ENCODE measurements at places on chromosomes 5 and 9.

- DNase-seq: no peak
Observed at GRCh38 chr5:35092703-35093102, 45.0 kb upstream of the AGXT2 start.

DNA sequence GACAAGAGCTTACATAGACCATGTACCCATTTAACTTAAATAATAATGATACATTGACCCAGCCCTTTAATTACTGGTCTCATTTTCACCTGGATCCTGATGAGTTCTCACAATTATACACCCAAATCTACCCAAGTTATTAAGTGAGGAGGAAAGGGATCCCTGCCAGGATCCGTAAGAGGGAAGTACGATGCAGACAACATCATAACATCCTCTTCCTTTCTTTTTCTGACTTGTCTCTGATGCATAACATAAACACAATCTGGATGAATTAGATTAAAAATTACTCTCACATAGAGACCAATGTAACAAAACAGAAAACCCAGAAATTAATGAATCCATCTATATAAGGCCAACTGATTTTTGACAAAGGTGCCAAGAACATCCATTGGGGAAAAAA, 17.0 kb downstream of the MARCHF3 start:
- no peak for DNase-seq

- no peak for DNase-seq
Observed at GRCh38 chr5:11407556-11408145, 496.6 kb downstream of the CTNND2 start.

- no peak for DNase-seq
Observed at GRCh38 chr9:109981091-109981490, 201.1 kb downstream of the PALM2AKAP2 start.

GRCh38 chr9:137129456-137130175, 9.3 kb upstream of the GRIN1 start:
- peak; percentile 62 for DNase-seq

DNA sequence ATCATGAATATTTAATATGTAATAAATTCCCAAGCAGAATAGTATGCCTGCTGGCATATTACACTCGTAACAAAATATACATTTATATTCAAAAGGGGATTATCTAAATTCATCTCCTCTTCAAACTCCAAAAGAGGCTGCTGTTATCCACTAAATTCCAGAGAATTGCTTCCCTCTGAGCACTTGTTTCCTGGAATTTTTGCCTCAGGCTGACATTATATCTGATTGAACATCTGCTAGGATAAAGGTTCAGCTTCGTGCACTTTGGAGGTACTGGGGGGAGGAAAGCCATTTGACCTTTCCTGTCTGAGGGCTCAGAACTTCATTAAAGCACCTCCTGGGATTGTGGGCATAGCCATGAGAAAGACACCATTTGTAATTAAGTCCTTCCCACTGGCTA, 4.3 kb upstream of the HAPLN1 start:
- no peak for DNase-seq

DNA sequence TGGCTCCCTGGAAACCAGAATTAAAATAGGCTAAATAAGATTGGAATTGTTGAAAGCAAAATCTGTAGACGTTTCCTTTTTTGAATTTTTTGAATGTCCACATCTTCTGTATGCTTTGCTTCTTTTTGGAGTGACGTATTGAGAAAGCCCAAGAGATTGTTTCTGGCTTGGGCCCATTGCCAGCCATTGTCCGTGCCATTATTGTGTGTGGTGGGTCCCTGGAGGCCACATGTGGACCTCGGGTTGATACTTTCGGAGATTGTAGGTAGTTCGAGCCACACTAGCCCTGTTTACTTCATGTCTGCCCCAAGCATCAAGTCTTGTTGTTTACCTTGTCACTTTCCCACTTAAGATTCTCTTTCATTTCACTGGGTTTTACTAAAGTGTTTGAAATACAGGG, 106.0 kb downstream of the PALM2AKAP2 start:
- DNase-seq: no peak

DNA sequence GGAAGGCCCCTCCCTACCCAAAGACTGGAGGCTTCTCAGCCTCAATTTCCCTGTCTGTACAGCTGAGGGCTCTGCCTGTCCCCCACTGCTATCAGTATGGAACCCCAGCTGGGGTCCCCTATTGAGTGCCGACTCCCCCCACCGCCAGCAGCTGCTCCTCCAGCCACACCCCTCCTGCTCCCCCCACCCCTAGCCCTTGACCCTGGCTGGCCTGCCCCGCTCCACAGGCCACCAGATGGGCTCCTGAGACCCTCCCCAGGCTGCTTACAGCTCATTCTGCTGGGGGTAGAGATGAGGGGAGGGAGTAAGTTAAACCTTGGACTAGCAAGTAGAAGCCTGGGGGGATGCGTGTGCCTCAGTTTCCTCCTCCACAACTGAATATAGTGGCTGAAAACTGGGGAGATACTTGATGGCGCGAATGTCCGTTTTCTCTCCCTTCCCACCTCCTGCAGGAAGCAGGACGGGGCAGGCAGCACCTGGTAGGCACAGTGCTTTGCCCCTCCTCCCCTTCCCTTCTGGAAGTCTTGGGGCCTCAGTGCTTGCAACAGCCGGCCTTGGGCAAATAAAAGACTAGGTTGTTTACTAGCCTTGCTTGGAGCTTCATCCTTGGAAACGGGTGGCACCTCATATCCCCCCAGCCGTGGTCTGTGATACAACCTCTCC, 19.1 kb downstream of the URM1 start:
- no peak for DNase-seq

GRCh38 chr5:15936505-15937245, 242.9 kb downstream of the MARCHF11 start:
- DNase-seq: no peak

GRCh38 chr5:1000329-1000728, 8.3 kb upstream of the NKD2 start:
- no peak for DNase-seq

- DNase-seq: no peak
Observed at GRCh38 chr5:3320317-3320875, 275.2 kb upstream of the IRX1 start.

- no peak for DNase-seq
Observed at GRCh38 chr5:50623666-50624065, 42.8 kb upstream of the PARP8 start.

GRCh38 chr5:137636099-137636498, 99.8 kb downstream of the KLHL3 start:
- DNase-seq: no peak

- no peak for DNase-seq
Observed at GRCh38 chr5:57025961-57026360, 74.0 kb upstream of the MIER3 start.

DNA sequence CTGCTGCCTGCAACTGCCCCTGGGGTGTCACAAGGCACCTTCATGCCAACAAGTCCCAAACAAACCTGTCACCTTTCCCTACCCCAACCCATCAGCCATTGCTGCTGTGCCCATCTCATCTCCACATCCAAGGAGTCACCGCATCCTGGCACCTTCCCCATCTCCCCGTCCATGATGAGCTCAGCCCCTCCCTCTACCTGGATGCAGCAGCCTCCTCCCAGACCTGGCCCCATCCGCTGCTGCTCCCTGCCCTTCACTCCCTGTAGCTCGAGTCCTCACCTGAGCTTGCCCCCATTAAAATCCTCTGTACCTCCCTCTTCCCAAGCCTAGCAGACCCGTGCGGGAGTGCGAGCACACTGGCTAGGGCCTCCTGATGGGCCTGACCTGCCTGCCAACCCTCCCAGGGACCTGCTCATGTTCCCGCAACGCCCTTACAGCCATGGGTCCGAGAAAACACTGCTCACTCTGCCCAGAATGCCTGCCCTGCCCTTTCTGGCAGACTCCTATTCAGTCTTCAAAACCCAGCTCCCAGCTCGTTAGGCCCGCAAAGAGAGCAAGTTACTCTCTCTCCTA, 110.6 kb downstream of the ADAMTS2 start:
- no peak for DNase-seq

- no peak for DNase-seq
Observed at GRCh38 chr9:135602789-135603481, 36.4 kb downstream of the GLT6D1 start.

DNA sequence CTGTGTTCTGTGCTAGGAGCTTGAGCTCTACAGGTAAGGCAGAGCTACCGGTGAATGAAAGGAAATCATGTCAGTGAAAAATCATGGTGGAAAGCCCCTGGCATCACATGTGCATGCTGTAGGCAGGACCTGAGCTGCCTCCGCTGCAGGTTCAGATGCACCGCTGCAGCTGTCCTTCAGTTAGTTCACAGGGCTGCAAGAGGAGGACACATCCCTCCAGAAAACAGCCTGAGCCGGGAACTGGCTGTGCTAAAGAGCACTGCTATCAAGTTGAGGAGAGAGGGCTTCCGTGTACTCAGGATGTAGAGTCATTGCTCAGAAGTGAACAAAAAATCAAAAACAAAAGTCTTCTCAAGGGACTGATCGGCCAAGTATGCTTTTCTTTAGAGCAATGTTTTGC, 138.6 kb downstream of the ERCC6L2 start:
- DNase-seq: no peak

- DNase-seq: no peak
Observed at GRCh38 chr9:98410185-98410697, 154.8 kb upstream of the TBC1D2 start.

DNA sequence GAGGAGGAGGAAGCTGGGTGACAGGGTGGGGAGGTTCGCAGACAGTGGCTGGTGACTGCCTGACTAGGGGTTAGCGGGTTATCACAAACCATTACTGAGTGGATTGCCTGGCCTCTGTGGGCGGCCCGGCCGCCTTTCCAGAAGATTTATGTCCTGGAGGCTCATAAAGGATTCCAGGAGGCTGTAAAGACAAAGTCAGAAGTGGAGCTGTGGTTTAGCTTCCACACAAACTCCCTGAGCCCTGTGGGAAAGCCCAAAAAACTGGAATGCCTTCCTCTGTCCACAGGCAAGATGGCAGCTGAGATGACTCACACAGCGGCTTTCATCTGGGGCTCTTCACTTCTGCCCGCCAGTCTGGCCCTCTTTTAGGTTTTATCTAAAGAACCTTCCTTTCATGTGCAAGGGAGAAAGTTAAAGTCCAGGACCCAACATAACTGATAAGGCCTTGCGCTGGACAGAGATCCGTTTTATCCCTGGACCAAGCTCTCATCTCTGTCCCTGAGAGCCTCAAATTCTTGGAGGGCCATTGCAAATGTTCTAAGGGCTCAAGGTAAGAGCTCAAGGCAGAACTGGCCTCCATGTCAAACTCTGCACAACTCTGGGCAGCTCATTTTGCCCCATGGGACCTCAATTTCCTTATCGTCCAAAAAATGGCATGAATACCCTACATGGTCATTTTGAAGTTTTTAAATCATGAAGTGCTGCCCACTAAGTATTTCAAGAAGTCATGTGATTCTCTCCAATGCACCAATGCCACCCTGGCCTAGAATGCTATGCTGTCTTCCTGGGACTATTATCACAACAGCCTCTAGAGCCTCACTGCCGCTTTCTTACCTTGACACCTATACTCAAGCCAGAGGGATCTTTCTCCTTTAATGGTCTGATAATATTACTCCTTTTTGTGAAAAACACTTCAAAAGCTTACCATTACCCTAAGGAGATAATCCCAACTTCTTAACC, 249.4 kb upstream of the TRIM32 start:
- no peak for DNase-seq

GRCh38 chr9:69471433-69471832, 146.4 kb downstream of the ENTREP1 start:
- no peak for DNase-seq

DNA sequence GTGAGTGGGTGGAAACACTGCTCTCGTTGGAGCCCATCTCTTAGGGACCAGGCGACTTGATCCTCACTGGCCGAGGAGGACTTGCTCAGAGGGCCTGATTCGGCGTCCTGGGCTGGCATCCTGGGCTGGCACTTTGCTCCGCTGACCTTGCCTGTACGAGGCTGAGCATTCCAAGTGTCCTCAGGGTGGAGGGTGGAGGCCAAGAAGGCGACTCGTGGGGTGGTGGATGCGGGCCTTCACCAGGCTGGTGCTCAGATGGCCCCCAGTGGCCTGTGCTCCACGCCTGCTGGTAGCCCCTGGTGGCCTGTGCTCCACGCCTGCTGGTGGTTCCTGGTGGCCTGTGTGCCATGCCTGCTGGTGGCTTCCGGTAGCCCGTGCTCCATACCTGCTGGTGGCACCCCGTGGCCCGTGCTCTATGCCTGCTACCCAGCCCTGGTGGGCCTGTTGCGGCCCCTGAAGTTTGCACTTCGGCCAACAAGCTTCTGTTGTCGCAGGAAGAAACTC, 42.9 kb downstream of the PHF2 start:
- DNase-seq: no peak

- DNase-seq: no peak
Observed at GRCh38 chr5:10653043-10653442, 89.2 kb downstream of the ANKRD33B start.

DNA sequence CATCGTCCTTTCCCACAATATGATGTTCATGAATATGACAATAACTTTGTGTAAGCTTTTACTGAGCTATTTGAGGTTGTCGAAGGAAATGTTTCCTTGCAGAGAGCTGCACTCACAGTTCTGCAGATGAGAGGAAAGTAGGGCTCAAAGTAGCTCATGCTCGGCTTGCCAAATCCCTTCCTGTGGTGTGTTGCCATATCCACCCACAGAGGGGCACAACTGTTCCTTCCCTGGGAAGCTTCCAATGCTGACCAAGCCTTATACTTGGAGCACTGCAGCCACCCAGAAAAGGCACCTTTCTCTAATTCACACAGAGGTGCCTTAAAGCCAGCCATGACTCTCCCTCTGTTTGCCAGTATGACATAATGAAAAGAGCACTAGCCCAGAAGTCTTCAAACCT, 390.3 kb downstream of the CAAP1 start:
- DNase-seq: no peak

DNA sequence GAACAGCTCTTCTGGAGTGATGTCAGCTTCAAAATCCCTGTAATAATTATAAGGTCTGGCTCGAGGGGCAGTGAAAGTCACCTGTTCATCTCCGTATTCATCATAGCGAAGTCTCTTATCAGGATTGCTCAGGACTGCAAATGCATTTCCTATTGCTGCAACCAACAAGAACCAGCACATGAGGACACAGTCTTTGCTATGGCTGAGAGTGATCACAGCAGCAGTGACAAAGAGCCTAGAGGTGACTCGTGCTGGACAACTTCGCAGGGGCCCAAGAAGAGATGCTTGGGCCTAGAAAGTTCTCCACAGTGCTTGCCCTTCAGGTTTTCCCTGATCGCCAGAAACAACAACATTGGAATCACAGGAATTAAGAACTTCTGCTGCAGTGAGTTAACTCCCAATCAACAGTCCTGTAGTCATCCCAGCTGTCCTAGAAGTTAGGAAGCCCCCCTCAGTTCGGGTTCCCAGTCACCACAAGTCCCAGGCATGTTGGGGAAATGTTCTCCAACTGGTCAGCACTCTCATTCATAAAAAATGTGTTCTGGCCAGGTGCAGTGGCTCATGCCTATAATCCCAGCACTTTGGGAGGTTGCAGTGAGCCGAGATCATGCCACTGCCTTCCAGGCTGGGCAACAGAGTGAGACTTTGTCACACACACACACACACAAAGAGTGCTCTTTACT, 13.0 kb downstream of the DNAJC18 start:
- DNase-seq: no peak

DNA sequence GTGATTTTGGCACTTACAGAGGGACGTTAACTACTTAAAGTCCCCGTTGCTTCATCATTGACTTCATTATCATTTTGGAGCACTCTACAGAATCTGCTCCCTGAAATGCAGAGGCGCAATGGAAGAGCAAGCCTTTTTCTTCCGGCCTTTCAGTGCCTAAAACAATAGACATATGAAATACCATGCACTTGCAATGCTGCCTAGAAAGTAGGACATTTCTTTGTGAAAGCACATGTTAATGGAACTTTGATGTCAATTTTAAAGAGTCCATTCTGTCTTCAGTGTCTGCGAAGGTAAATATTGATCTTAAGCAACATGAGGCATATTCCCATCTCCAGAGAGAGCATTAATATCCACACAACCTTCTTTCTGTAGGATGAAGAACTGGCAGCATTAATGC, 36.3 kb downstream of the ITGA2 start:
- DNase-seq: no peak
